ENCODE measurements at places on chromosomes 3 and 15.

DNA sequence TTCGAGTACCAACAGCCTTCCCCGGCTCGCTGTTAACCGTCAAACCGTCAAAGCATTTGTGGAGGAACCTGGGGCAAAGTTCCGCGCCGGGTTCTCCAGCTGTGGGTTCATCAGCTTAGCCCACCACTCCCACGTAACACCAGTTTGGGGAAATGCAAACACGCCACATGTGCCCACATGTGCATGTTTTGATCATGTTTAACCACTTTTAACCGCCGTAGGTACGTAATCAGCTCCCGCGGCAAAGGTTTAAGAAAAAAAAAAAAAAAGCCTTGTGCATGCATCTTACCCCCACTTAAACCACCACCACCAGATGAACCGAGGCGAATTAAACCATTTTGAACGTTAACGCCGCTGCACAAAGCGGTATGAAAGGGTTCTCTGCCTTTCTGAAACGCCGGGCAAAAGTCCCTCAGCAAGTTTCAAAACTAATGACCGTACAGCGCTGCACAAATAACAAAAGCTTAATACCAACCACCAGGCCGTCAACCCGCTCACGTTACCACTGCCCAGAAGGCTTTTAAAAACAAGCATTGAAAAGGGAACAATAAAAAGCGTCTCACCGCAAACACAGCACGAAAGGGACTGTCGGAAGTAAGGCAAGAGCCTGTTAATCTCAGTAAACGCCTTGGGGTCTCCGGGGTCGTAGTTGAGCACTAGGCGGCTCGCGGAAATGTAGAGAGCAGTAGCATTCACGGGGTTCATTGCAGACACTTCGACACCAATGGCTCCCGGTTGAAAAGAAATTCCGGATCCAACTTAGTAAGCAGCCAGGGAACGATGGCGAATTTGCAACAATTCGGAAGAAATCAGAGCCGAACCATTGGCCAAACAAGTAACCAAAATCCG is 1.5 kb downstream of the MSL2 start:
- no peak for DNase-seq

- no peak for DNase-seq
Observed at GRCh38 chr3:46368569-46368968, 2.2 kb upstream of the CCR5 start.

DNA sequence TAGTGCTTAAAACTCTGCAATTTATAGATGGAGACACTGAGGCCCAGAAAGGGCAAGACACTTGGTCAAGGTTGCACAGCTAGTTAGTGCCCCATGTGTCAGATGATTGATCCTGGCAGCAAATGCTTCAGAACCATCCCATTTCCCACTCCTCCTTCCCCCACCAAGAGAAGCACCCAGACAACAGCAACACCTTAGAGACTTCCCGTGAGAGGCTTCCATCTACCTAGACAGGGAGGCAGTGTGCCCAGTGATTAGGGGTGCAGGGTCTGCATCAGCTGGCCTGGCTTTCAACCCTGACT is 77.6 kb downstream of the CORO2B start:
- DNase-seq, result no peak

- no peak for DNase-seq
Observed at GRCh38 chr3:141355242-141355641, 13.1 kb upstream of the ZBTB38 start.

- no peak for DNase-seq
Observed at GRCh38 chr3:191269289-191270085, 59.7 kb upstream of the CCDC50 start.

DNA sequence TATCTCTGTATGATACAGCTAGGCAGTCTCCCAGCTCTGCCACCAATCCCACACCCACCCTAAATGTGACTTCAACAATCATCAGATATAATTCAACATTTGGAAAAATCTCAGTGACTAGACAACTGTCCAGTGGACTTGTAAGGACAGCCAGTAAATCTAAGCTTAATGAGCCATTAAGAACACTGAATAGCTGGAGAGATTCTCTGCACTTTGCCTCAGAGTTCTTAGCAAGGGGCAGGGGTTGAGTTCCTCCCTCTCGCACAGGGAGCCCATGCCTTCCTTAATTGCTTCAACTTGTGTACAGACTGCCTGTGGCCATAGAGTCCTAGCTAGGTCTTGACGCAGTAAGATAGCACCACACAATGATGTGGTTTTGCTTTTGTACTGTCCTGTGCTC is 15.6 kb downstream of the MEX3B start:
- no peak for DNase-seq

- DNase-seq, result no peak
Observed at GRCh38 chr15:25838191-25838870, 24.8 kb downstream of the ATP10A start.

GRCh38 chr3:177610686-177611633 is 413.7 kb upstream of the TBL1XR1 start:
- no peak for DNase-seq

- no peak for DNase-seq
Observed at GRCh38 chr3:179872842-179873241, 163.9 kb downstream of the PEX5L start.

DNA sequence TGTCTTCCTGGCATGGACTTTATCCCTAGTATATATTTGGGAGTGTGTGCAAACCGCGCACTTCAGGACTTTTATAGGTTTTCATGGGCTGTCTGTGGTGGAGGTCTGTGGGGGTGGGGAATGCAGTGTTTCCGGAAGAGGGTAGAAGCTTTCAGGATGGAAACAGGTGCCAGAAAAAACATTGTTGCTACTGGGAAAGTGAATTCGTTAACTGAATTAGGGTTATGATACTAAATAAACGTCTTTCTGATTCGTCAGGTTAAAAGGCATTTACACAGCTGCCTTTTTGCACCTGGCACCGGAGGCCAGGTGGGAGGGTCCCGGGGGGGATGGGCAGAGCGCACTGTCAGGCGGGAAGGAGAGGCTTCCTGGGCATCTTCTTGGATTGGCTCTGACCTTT is 62.1 kb downstream of the SLCO3A1 start:
- DNase-seq, result no peak

- no peak for DNase-seq
Observed at GRCh38 chr3:4845882-4846281, 133.4 kb upstream of the BHLHE40 start.

DNA sequence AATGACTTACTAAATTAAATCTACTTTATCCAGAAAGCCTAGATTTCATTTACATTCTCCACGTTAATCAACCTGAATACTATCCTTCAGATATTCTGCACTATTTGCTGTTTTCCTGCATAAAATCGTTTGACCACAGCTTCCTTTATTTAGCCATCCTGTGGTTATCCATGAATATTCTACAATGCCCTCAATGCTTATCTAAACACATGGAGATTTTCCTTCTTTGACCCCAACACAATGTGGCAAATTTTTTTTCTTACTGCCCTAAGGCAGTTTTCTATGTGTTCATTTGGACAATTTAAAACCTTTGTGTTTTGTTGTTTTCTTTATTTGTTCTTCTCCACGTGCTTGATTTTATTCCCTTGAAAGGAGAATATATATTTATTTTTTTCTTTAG is 495.5 kb upstream of the ROBO1 start:
- no peak for DNase-seq

DNA sequence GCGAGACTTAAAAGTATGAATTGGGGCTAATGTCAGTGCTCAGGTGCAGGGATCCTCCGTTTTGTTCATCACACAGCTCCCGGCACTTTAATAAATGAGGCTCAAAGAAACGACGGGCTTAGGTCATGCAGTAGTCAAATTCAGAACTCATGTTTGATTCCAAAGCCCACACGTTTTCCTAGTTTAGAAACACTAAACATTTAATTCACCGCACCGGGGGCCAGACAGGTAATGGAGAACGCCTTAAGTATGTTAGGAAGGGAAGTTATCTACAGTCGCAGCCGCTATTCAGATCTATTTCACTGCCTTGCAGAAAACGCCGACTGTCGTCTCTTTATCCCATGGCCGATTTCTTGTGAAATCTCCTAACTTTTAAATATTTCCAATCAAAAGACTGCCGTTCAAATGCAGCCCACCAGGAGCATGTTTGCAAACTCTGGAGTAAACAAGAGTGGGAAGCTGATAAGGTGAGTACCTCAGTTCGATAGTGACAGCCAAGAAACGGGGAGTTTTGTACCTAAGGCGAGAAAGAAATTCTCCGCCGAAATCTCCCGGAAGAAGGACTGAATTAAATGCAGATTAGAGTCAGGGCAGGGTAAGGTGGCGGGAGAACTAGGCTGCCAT is 569 bp downstream of the HIGD2B start:
- no peak for DNase-seq

DNA sequence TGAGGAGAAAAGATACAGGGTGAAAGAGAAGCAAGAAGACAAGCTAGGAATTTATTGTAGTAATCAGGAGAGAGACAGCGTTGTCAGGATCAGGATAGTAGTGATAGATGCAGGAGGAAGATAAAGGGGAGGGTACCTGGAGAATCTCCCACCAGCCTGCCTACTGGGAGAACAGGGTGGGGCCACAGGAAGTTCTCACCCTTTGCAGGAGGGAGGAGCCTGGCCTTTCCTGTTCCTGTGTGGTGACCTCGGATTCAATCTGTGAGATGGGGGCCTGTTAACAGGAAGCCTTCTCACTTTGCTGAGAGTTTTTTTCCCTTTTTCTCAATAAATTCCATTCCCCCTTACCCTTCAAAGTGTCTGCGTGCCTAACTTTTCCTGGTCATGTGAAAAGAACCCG is 37.6 kb downstream of the GMPS start:
- DNase-seq, result no peak

- peak; percentile 74 for DNase-seq
Observed at GRCh38 chr3:31981206-31982181, at the start of the genes OSBPL10 and ZNF860. Gene OSBPL10, minus strand, starts transcription at chr3:31981262. Its CDS starts 83 bp downstream, at chr3:31981179. Gene ZNF860, plus strand, starts transcription at chr3:31981750. Its CDS starts 7,330 bp downstream, at chr3:31989080.

DNA sequence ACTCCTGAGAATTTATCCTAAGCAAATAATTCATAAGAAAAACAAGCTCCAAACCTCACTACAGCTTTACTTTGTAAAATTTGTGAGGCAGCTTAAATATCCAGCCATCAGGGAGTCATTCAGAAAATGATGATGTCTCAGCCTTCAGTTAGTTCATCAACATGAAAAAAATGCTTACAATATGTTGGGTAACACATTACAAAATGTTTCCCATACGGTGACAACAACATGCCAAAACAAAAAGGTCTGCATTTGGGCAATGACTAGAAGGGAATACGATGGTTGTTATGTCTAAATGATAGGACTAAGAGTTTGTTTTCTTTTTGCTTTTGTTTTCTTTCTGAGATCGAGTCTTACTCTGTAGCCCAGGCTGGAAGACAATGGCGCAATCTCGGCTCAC is 47.0 kb upstream of the CFAP161 start:
- no peak for DNase-seq

DNA sequence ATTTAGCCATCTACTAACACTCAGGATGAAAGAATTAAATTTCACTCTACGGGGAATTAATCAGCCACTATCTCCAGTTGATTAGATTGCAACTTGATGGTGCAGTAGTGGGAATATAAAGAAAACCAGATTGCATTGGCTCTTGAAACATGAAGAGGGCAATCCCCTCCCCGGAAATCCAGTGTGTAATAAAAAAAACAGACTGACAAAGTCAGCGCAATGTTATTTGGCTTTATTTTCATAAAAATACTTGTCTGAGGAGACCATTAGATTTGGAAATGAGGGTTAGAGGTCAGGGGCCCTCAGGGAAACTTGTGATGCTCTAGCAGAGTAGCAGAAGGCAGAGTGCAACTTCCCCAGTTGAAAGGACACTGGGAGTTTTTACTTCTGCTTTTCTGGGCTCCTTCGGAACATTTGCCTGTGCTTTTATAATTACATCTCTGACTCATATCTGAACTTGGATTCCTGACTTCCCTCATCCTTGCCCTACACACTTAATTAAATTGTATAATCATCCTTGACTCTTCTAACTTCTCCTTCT is 326.8 kb downstream of the TUSC7 start:
- DNase-seq, result peak; percentile 40

DNA sequence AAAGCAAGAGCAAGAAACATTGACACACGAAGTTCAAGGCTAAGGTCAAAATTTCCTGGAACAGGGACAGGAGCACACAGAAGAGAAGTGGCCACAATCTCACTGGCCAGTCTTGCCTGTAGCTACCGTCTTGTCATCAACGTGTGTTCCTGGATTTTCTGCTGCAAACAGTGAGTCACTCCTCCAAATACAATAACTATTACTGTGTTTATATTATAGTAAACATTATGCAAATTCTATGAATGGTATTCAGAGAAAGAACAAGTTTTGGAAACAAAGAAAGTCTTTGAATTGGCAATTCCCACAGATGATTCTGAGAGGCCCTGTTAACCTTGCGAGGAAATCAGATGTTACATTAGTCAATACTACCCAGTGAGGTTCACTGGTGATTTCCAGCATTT is 220.5 kb downstream of the FAM43A start:
- no peak for DNase-seq

DNA sequence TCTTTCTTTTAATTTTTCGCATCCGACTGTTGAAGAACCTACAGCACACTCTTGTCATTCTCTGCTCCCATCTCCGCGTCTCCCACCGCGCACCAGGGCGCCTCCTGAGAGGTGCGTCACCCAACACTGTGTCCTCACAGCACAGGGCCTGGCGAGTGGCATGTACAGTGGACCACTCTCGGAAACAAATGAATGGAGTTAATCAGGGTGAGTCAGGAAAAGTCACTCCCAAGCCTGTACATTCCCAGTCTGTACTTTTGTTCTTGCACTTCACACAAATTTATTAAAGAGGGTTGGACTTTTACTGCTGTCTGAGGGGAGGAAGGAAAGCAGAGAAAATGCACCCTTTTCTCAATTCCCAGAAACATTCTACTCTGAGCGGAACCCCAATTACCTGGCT is 625 bp downstream of the COL6A6 start:
- DNase-seq, result no peak

Measured in fibroblast of skin of left biceps (primary cell).